ENCODE measurements at places on chromosomes 1 and 21.
A peak's percentile ranks its signal among the peaks of the same experiment; 100 is the strongest.

- DNase-seq: no peak
These were observed 95.9 kb downstream of the DAB1 start for GRCh38 chr1:57327946-57328345.

- DNase-seq: no peak
These were observed 246.9 kb downstream of the GRIK3 start for GRCh38 chr1:36787312-36787913.

DNA sequence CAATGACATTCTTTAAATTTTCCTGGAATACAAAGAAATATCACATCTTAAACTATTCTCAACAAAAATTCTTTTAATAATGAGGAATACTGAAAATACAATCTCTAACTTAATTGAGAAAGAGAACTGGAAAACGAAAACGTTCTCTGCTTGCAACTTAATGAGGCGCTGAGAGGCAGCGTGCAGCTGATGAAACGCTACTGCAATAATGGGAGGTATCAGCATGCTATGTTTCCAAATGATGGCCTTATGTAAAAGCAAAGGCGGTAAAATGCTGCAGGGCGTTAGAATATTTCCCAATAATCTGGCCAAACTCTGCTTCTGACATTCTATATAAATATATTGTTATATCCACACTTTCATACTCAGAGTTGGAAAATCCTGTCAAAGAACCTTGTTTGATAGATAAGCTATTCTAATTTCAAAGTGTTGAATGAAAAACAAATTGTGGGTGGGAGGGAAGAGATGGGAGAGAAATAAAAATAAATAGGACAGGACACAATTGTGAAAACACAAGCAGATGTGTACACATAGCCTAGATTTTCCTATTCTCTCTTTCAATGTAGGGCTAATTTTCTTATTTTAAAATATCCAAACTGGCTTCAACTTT, 70.9 kb downstream of the APP start:
- DNase-seq: no peak

GRCh38 chr1:113675302-113675701, 84.0 kb downstream of the PHTF1 start:
- DNase-seq: no peak

- no peak for DNase-seq
These were observed 95.1 kb downstream of the RERE start for GRCh38 chr1:8722366-8722765.

GRCh38 chr1:34166625-34167361, 1.8 kb upstream of the CSMD2 start:
- DNase-seq: peak; percentile 93

DNA sequence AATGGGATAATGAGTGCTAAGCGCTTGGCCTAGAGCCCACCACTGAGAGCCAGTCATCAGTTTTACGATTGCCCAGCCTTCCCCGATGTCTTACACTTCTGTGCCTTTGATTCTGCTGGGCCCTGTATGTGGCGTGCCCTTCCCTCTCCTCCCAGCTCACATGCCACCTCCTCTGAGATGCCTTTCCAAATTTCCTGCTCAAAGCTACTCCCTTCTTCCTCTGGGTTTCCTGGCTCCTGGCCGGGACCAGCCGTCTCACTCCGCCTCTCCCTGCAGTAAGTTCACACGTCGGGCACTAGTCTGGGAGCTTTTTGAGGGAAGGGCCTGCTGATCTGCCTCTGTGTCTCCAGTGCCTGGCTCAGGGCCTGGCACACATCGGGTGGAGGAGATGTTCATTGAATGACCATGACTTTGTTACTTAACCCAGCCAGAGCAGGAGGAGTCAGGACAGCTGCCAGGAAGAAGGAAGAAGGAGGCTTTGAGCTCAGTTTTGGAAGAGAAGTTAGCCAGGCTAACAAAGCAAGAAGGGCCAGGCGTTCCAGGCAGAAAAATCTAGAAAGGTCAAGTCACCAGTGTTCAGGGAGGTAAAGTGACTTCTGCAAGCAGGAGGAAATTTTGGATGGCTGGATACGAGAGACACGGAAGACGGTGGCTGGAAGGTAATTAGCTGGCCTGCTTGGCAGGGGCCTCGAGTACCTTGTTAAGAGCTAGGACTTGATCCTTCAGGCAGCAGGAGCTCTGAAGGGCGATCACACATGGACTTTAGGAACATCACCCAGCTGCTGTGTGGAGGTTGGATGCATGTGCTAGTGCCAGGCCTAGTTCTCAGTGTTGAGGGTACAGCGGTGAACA, 63.6 kb downstream of the EPHB2 start:
- DNase-seq: peak; percentile 75

DNA sequence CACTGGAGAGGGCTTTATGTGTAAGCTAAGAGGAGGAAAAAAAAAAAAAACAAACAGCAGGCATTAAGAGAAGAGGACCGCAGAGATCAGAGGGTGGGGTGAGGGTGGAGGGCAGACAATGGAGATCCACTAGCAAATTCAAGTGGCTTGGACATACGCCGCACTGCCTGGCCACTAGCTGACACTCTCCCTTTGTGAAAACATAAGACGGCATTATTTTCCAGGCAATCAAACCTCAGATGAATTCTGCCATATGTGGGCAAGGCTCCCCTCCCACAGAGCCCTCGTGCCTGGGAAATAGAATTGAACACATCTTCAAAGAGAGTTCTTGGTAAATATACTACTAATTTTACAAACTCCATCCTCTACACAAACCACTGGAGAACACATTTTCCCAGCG, 53.6 kb downstream of the ERG start:
- no peak for DNase-seq

- DNase-seq: no peak
These were observed 6.5 kb upstream of the MAST2 start for GRCh38 chr1:45796946-45797345.

GRCh38 chr1:1304331-1305299, 3.1 kb downstream of the ACAP3 start:
- peak; percentile 96 for DNase-seq

DNA sequence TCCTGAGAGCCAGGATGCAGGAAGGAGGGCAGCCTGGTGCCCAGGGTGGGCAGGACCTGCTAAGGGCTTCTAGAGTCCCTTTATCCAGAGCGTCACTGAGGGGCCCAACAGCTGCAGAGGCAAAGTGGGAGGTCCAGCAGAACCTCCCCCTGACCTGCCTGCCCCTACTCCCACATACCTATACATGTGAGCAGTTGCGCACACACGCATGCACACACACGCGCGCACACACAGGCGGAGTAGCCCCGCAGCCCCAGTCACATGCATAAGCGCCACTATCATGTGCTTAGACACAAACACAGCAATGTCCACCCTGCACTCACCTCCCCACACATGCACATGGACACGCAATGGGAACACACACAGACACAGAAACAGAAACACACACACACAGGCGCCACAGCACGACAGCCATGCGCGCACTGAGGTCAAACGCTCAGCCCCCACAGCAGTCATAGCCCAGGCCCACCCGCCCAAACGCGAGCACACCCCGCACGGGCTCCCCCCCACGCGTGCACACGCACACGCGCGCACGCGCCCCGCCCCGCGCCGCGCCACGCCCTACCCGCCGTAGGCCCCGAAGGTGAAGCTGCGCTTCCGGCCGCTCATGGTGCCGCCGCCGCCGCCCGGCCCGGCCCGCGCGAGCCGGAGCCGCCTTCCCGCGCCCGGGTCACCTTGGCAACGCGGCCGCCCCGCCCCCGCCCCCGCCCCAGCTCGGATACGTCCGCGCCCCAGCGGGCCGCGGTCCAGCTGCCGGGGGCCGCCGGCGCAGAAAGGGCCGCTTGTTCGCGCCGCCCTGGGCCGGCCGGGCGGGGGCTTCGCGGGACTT, 17.7 kb downstream of the RAP1GAP start:
- DNase-seq: peak; percentile 78

GRCh38 chr1:113118266-113118665, 45.3 kb downstream of the LRIG2 start:
- no peak for DNase-seq

DNA sequence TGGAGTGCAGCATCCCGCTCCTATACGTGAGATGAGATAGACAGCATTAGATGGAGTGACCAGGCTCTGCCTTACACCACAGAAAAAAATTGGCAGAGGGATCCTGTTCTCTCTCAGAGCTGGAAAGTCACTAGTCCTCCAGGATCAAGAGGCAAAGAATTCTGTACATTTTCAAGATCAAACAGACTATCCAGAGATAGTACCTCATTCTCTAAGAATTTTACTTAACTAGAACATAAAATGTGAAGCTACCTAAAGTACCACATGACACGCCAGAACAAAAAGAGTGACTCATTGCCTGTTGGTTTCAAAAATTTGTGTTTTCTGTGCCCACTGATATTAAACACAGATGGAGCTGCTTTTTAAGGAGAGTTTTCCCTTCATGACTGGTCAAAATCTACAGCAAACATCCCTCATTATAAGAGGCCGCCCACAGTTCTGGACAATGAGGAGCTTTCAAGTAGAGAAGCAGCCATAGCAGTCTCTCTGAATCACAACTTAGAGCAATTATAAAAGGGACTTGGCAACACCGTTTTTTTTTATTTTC, 32.3 kb downstream of the CD160 start:
- DNase-seq: peak; percentile 49

All from globus pallidus (tissue), 1 donor.